HFFc6 (cell line): ENCODE measurements at places on chromosomes 5 and 9. TPM values are rescaled to one million over a fixed set of nuclear protein-coding genes. Genes with fewer than 3 reads are reported as not detected.

The ITK gene
- not detected in 3 replicates for total RNA-seq

DNA sequence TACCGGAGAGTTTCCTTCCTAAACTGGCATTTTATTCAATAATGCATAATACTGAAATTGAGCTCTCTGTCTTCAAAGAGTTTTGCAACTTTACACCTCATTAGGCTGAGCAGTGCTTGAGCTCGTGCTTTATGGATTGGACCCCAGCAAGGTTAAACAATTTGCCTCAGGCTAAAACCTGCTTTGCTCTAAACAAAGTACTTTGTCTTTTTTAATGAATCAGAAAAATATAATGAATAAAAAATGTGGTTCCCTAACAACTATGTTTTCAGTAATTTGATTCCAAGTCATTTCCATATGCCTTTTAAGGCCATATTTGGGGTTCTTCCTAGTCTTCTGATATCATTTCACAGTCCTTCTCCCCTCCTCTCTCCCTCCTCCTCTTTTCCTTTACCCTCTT lies 20.0 kb downstream of the ZNF366 start:
- peaks cover 7% of the 10 kb centered on the region for H3K27me3 ChIP-seq
- no peaks in the 10 kb centered on the region for H3K36me3 ChIP-seq
- no peak overlapping the region for H3K4me3 ChIP-seq
- DNase-seq: no peak
- H3K27ac ChIP-seq: peak overlapping the region; percentile 47; the same call in 1 of the 2 replicates

DNA sequence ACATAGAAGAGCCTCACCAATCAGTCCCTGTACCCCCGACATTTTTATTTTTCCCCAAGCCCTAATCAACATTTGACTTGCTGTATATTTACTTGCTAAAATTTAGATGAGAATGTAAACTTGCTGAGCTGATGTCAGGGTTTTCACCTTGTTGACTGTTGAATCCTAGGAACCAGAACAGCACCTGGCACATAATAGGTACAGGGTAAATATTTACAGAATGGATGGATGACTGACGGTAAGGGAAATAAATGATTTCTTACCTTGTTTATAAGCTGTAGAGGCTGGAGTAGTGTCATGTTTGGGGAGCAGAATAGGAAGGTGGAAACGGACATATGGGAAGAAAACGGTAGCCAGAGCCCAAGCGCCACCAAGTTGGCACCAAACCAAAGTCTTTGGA lies 107.0 kb upstream of the NUDT12 start:
- no peak for DNase-seq
- H3K36me3 ChIP-seq: no peaks in the 10 kb centered on the region
- H3K4me1 ChIP-seq: no peaks in the 10 kb centered on the region
- H3K4me3 ChIP-seq: no peak overlapping the region
- no peak overlapping the region for H3K27ac ChIP-seq

GRCh38 chr5:77644371-77645157 lies 6.1 kb upstream of the OTP start:
- no peak for DNase-seq
- H3K4me1 ChIP-seq: peaks cover 7% of the 10 kb centered on the region; the same call in 1 of the 2 replicates
- peaks cover 6% of the 10 kb centered on the region; the same call in 1 of the 2 replicates for H3K36me3 ChIP-seq
- no peak overlapping the region for H3K27ac ChIP-seq

The IL6ST gene
- 187 to 256 TPM (median 193 TPM) in 3 replicates for total RNA-seq

DNA sequence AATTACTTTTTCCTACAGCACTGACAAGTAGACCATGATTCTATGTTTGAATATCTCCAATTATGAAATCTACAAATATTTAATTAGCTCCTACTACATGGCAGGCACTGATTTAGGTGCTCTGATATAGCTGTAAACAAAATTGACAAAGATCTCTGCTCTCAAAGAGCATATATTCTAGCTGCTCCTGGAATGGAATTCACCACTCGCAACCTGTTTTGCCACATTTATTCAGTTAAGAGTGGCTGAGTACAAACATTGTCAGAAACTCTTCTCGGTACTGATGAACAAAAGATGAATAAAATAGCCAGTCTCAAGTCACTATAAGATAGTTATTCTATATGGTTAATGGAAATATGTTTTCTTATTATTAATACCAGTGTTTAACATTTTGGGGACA lies 114.2 kb upstream of the PDE4D start:
- no peaks in the 10 kb centered on the region for H3K27me3 ChIP-seq
- H3K36me3 ChIP-seq: no peaks in the 10 kb centered on the region
- H3K4me1 ChIP-seq: no peaks in the 10 kb centered on the region
- DNase-seq: no peak
- no peak overlapping the region for H3K4me3 ChIP-seq
- no peak overlapping the region for H3K27ac ChIP-seq

The PTCH1 gene
- 4.7 to 8.4 TPM (median 7.6 TPM) in 3 replicates for total RNA-seq

The GMCL2 gene
- not detected in 3 replicates for total RNA-seq

DNA sequence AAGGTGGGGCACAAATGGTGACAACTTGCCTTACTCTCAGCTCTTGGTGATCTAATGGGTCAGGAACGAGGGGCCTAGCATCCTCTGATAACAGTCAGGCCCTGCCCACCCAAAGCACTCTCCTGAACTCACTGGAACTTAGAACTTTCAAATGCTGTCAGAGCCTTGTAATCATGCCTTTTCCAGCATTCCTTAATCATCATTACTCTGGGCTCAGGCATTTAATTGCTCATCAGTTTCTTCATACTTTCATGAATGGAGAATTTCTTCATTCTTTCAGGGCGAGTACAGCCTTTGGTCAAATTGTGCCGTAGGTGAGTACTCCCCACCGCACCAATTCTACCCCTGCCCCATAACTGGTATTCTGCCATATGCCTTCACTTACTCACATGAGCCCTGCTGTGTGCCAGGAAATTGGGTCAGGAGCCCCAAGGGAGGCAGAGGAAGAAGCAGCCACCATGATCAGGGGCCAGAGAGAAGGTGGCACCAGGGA lies 30.2 kb upstream of the DUSP1 start:
- H3K27me3 ChIP-seq: peaks cover 2% of the 10 kb centered on the region
- H3K27ac ChIP-seq: peak overlapping the region; percentile 97
- peak overlapping the region; percentile 72 for H3K4me3 ChIP-seq
- H3K36me3 ChIP-seq: no peaks in the 10 kb centered on the region; the same call in 1 of the 2 replicates
- DNase-seq: peak; percentile 94

The SPATA31E1 gene
- not detected in 3 replicates for total RNA-seq

- H3K4me3 ChIP-seq: no peak overlapping the region
- H3K27me3 ChIP-seq: peaks cover 2% of the 10 kb centered on the region; the same call in 1 of the 2 replicates
- DNase-seq: no peak
- H3K4me1 ChIP-seq: no peaks in the 10 kb centered on the region
- no peaks in the 10 kb centered on the region; the same call in 1 of the 2 replicates for H3K36me3 ChIP-seq
Measured at GRCh38 chr5:176597417-176598389, 12.3 kb downstream of the GPRIN1 start.

DNA sequence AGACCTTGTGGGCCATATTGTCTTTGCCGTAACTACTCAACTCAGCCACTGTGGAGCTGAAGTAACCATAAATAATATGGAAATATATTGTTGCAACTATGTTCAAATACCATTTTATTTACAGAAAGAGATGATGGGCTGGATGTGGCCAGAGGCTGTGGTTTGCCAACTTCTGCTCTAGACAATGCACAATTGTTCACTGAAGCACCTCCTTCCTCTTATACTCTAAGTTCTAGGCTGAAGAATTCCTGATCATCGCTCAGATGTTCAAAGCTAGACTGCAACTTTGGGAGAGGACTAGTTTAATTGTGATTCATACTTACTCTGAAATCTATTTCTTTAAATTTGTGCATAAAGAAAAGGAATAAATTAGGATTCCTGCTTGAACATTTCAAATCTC lies 245.0 kb downstream of the TAF11L14 start:
- H3K4me1 ChIP-seq: no peaks in the 10 kb centered on the region
- H3K4me3 ChIP-seq: no peak overlapping the region
- DNase-seq: no peak
- no peak overlapping the region for H3K27ac ChIP-seq
- no peaks in the 10 kb centered on the region for H3K36me3 ChIP-seq

- H3K36me3 ChIP-seq: no peaks in the 10 kb centered on the region
- H3K4me3 ChIP-seq: no peak overlapping the region; the same call in 1 of the 2 replicates
- peaks cover 58% of the 10 kb centered on the region for H3K4me1 ChIP-seq
- H3K27me3 ChIP-seq: no peaks in the 10 kb centered on the region
Measured at GRCh38 chr5:17019324-17019723, 83.2 kb upstream of the MYO10 start.

GRCh38 chr5:152246401-152246800 lies 158.7 kb downstream of the NMUR2 start:
- no peaks in the 10 kb centered on the region for H3K36me3 ChIP-seq
- no peak overlapping the region for H3K27ac ChIP-seq
- no peak overlapping the region for H3K4me3 ChIP-seq

GRCh38 chr9:21102305-21102704 lies 24.6 kb upstream of the IFNB1 start:
- DNase-seq: peak; percentile 38
- no peak overlapping the region for H3K27ac ChIP-seq
- H3K27me3 ChIP-seq: no peaks in the 10 kb centered on the region; the same call in none of the 2 replicates
- H3K36me3 ChIP-seq: no peaks in the 10 kb centered on the region

GRCh38 chr5:135103575-135103853 lies 69.5 kb upstream of the PITX1 start:
- no peak for DNase-seq
- H3K36me3 ChIP-seq: peaks cover 5% of the 10 kb centered on the region; the same call in 1 of the 2 replicates
- no peak overlapping the region for H3K27ac ChIP-seq

The FOXE1 gene
- 51.0 to 173 TPM (median 70.9 TPM) in 3 replicates for total RNA-seq

DNA sequence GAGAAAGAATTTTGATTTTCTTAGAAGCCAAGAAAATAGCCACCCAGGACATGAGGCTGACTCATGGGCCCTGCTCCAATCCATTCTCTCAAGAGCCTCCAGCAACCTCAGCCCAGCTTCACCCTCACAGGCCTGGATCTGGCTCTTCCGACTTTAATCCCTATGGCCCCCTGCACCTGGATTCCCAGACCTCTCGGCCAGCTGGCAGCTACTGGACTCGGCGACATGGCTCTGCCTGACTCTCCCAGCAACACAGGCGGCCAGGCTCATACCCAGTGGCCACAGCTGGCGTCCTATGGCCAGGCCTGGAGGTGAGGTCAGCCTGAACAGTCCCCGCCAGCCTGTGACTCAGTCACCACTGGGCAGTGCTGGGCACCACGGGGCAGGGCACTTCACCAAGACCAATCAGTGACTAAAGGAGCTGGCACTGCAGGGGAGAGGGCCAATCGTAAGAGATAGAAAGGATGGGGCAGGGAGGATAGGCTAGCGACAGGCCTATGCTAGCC lies 6.2 kb upstream of the PDLIM4 start:
- peaks cover 13% of the 10 kb centered on the region for H3K27me3 ChIP-seq
- H3K36me3 ChIP-seq: peaks cover 5% of the 10 kb centered on the region; the same call in 1 of the 2 replicates
- no peak overlapping the region for H3K4me3 ChIP-seq
- no peak overlapping the region for H3K27ac ChIP-seq
- peaks cover 10% of the 10 kb centered on the region for H3K4me1 ChIP-seq
- DNase-seq: no peak

- H3K27ac ChIP-seq: peak overlapping the region; percentile 84
- DNase-seq: no peak
- peaks cover 53% of the 10 kb centered on the region for H3K4me1 ChIP-seq
- peaks cover 21% of the 10 kb centered on the region for H3K36me3 ChIP-seq
Measured at GRCh38 chr9:129962451-129962864, 80.5 kb downstream of the FNBP1 start.

DNA sequence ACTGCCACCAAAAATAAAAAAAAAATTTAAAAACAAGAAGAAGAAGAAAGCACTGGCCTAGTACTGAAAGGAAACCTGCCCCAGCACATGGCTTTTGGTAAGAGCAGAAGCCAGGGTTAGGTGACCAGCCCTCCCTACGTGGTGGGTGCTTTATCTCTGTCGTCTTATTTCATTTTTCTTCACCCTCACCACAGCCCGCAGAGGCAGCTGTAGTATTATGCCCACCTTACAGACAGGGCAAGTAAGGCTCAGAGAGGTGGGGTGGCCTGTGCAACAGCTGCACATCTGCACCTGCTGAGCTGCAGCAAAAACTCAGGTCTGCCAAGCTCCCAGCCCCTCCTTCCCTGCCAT lies 140.8 kb upstream of the LMX1B start:
- H3K4me1 ChIP-seq: peaks cover 25% of the 10 kb centered on the region
- no peak overlapping the region for H3K4me3 ChIP-seq
- H3K27me3 ChIP-seq: peaks cover 1% of the 10 kb centered on the region; the same call in 1 of the 2 replicates
- peaks cover 5% of the 10 kb centered on the region; the same call in 1 of the 2 replicates for H3K36me3 ChIP-seq
- H3K27ac ChIP-seq: no peak overlapping the region

The CDC42SE2 gene
- 14.2 to 16.5 TPM (median 14.6 TPM) in 3 replicates for total RNA-seq

The CPLANE1 gene
- total RNA-seq: 10.5 to 13.3 TPM (median 10.5 TPM) in 3 replicates

The FOXD4 gene
- total RNA-seq: 0.29 to 1.1 TPM (median 0.41 TPM) in 3 replicates
